KBM-7 (cell line): ENCODE measurements at places on chromosomes 2 and 18.

DNA sequence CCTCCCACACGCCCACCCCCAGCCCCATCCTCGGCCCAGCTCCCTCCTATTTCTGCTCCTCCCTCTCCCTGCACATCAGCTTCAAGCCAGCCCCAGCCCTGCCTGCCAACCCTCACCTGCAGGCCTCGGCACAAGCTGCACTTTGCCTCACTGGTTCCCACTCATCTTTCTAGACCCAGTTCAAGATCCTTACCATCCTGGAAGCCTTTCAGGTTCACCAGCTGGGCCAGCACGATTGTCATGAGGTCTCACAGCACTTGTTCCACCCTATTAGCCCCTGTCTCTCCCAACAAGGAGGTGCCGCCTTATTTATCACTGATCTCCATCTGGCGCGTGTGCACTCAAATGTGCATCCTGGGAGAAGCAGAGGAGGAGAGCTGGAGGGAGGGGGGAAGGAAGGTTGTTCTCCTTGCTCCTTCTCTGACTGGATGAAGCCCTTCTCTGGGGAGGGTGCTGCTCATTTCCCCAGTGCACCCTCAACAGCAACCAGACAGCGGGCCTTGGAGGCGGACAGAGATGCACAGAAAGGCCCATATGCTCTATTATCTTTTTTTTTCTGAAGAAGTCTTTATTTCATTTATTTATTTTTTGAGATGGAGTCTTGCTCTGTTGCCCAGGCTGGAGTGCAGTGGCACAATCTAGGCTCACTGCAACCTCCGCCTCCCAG is 15.5 kb upstream of the BIN1 start:
- no peak for DNase-seq

DNA sequence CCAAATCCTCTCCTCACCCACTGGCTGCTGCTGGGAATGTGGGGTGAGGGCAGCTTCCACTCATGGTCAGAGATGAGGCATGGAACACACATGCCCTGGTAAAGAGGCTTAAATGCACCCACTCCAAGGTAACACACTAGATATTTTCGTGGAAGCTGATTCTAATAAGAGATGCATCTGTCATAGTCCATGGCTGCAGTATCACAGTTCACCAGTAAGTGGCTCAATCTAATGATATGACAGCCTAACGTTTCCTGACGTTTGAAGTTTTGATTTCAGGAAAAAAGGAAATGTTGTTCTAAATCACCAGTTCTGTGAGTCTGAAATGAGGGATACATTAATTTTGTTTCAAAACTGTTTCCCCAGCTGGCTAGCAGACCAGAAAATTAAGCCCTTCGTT is 38.2 kb downstream of the LCT start:
- no peak for DNase-seq

GRCh38 chr2:10885094-10885860 is 26.5 kb upstream of the KCNF1 start:
- no peak for DNase-seq

GRCh38 chr2:14125624-14126293 is 506.8 kb upstream of the LRATD1 start:
- peak; percentile 3 for DNase-seq

- DNase-seq, result no peak
These were observed 142.7 kb upstream of the ZNF804A start for GRCh38 chr2:184455624-184456023.

DNA sequence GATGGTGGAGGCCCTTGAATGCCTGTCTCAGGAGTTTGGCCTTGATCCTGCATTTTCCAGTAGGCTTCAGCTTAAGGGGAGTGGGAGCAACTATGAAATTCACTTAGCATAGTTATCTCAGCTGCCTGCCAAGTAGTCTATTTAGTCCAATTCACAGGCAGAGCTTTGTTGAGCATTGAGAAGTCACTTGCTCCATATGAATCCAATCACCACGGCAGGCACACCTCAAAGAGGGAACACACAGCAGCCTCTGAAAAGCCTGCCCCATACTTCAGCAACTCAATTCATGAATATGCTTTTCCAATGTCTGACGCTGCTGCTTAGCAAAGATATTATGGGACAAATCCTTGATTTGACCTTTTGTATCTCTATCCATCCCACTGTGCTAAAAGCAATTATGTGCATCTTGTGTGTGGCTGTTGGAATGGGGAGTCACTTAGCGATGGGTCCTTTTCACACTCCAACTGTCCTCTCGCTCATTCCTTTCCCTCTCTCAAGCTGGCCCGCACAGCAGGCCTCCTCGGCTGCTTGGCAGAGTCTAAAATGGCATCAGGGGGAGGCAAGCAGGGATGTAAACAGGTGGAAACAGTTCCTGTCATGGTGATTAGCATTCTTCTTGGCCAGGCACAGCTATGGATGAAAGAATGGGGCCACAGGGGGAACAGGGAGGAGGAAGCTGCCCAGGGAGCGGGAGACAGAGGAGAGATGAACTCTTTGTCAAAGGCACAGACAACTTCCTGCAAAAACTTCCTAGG is 56.0 kb upstream of the LRPPRC start:
- no peak for DNase-seq

DNA sequence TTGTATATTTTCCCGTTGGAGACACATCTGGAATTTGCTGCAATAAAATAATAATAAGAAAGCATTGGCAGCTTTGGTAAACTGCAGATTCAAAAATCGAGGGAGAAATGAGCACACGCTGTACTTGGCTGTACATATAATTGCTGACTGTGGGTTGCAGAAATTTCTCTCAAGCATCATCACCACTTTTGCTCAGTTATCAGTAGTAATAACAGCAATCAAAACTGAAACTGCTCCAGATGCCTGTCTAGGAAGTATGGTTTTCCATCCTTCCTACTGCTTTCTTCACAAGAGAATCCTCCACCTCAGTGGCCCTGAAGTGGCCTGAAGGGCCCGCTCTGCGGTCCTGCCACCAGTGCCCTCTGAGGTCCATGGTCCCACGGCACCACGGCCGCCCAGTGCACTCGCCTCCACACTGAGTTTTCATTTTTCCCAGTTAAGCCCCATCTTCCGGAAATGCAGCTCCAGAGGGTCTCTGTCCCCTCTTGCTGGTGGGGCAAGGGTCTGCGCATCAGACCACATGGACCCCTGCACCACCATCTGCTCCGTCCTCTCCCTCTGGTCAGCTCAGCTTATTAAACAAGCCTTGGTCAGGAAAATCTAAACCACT is 3.9 kb downstream of the DUSP28 start:
- DNase-seq, result no peak

DNA sequence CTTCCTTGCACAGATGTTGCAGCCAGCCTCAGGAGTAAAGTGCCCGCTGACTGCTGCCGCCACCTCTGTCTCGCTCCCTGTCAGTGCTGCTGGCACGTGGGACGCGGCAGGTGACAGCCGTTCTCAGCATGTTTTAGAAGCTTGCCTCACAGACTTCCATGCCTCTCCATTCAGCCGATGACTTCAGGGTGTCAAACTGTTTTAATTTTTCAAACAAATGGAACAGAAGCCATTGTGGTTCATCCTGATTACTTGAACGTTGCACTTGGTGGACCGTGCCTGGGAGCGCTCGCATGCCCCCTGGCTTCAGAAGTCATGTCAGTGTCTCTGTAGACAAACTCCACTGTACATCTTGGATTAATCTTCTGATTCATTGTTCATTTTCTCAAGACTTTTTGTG is 62.7 kb upstream of the EML6 start:
- no peak for DNase-seq

DNA sequence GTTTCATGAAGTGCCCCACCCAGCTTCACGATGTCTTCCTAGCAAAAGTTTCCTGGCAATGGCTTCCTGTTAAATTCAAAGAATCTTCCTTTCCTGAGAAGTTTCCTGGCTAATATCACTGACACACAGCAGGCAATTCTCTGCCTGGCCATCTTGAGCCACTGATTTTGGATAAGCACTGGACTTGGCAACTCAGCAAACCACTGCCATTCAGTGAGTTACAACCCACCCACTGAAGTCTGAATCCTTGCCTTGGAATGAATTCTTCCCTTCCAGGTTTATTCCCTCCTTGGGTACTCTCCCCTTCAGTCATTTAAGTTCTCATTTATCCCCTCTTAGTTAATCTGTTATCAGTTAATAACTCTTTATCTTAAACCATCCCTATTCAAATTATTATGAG is 426.0 kb downstream of the MBD2 start:
- no peak for DNase-seq

DNA sequence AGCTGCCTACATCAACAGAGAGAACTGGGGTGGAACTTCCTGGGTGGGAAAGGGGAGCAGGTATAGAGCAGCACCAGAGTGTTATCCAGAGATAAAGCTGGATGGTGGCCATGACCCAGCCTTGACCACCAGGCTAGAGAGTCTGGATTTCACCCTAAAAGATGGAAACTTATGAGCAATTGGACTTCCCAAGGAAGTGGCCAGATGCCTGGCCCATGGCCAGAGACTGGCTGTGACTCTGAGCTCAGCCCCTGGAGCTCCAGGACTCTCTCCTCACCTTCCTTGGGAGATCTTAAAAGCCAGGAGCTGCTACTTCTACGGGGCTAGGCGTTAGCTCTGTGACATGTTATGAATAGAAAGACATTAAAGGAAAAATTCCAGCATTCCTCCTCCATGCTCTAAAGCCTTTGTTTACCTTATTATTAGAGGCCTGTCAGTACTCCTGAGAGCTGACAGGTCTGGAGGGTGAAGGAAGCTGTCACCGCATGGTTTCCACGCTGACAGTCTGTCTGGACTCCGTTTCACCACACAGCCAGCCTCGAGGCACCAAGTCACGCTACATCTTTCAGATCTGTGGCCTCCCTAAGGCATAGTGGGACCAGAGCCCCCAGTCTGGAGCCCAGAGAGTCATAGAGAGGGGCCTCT is 260.0 kb upstream of the SIX2 start:
- DNase-seq, result no peak

DNA sequence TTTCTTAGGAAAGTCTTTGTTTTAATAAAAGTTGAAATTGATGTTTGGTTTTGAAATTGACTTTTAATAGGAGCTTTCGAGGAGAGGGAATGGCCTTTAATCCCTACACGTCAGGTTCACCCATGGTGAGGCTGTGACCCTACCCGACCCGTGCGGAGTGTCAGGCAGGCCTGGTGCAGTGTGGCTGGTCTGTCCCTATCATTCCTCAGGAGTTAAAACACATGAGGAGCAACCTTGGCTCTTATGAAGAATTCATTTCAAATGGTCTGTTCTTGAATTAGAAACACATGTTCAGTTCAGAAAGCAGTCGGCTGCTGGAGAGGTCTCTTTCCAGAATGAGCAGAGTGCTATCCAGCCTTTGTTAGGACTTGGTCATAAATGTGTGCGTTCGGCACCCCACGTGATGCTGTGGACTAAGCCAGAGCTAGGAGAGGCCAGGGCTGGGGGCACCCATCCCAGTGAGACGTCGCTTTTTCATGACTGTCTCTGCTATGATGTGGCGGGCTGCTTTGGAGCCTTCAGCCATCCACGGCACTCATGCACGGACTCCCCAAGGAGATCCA is 54.7 kb downstream of the EMILIN2 start:
- DNase-seq, result no peak

DNA sequence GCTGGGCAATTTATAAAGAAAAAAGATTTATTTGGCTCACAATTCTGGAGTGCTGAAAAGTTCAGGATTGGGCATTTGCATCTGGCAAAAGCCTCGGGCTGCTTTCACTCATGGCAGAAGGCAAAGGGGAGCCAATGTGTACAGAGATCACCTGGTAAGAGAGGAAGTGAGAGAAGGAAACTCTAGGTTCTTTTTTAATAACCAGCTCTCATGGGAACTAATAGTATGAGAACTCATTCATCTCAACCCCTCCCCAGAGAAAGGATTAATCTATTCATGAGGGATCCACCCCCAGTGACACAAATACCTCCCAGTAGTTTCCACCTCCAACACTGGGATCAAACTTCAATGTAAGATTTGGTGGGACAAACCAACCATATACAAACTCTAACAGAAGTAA is 129.0 kb downstream of the EVA1A start:
- DNase-seq, result no peak

- DNase-seq, result no peak
These were observed 2056.8 kb upstream of the CELF4 start for GRCh38 chr18:39622431-39622830.

GRCh38 chr2:174205562-174205961 is 42.8 kb downstream of the OLA1 start:
- no peak for DNase-seq

- DNase-seq, result peak; percentile 9
These were observed 405.0 kb downstream of the XIRP2 start for GRCh38 chr2:167293172-167293781.

DNA sequence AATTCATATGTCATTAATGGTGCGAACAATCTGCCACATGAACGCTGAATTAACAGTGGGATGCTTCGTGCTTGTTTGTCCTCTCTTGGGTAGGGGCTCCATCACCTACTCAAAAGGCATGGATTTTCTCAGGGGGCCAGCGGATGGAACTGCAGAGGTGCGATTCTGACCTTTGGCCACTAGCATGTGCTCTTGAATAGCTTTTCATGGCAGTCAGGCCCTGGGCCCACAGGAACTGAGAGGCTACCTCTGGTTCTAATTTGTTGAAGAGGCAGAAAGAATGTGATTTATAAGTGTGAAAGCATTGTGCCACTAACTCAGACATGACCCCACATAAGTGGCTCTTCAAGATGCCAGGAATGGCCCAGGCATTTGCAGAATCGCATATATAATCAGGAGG is 283.2 kb downstream of the INSIG2 start:
- DNase-seq, result peak; percentile 1

GRCh38 chr2:196809260-196809659 is at the start of gene C2orf66:
Gene C2orf66, minus strand, starts transcription at chr2:196809355. Its CDS starts 19 bp downstream, at chr2:196809336.
- peak; percentile 73 for DNase-seq

GRCh38 chr18:67483237-67483636 is 33.3 kb downstream of the DSEL start:
- no peak for DNase-seq

GRCh38 chr18:41809652-41810051 is 145.4 kb upstream of the PIK3C3 start:
- no peak for DNase-seq

DNA sequence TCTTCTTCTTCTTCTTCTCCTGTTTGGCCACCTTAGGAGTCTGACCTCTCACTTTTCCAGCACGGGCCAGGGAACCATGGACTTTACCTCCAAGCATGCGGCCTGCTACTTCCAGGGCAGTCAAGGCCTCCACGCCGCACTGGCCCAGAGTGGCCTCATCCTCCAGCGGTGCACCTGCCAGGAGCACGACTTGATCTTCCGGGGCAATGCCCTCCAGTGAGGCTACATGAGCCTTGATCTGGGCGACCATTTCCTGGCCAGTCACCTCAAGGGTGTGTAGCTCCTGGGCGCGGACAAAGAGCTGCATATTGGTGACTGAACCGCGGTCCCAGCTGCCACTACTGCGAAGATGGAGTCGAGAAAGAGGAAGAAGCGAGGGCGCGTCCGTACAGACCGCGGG is 67.1 kb downstream of the DIPK1C start:
- peak; percentile 24 for DNase-seq

GRCh38 chr2:189696223-189696622 is 21.8 kb downstream of the ANKAR start:
- DNase-seq, result no peak

DNA sequence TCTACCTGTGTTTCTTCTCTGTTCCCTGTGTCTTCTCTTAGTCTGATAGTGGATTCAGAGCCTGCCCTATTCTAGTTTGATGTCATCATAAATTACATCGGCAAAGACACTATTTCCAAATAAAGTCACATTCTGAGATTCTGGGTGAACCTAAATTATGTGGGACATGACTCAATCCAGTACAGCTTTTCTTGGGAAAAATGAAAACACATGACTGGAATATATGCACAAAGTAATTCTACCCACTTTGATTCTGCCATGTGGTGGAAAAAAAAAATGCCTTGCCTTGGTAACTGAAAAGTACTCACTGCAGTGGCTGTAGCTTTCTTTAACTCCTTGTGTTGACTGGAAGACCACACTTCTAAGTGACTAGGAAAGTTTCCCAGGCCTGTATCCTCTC is 73.7 kb downstream of the LRATD1 start:
- no peak for DNase-seq
